A549 treated with Hydrocortisone at 1 μM for 4 hours (cell line): ENCODE measurements at places on chromosomes 7 and 10. TPM values are rescaled to one million over a fixed set of nuclear protein-coding genes. Genes with fewer than 3 reads are reported as not detected.

Gene ICA1
- 1.2 to 1.7 TPM (median 1.5 TPM) in 5 replicates for total RNA-seq

Gene GPER1
- total RNA-seq: 0.93 to 1.3 TPM (median 1.2 TPM) in 5 replicates

Gene TMEM176A
- total RNA-seq: not detected in 5 replicates

Gene RAMP3
- total RNA-seq: not detected in 5 replicates

Gene CHN2
- 0.07 to 0.56 TPM (median 0.14 TPM) in 5 replicates for total RNA-seq

Gene NEURL1
- total RNA-seq: 0.40 to 0.97 TPM (median 0.70 TPM) in 5 replicates

Gene ACBD7
- 0.97 to 1.4 TPM (median 1.1 TPM) in 5 replicates for total RNA-seq

Gene TRIM74
- 0.31 to 0.55 TPM (median 0.51 TPM) in 5 replicates for total RNA-seq

Gene SPDYE3
- not detected in 5 replicates for total RNA-seq

Gene BTRC
- 8.3 to 10.7 TPM (median 9.5 TPM) in 5 replicates for total RNA-seq

Gene ARHGEF35
- total RNA-seq: 0.37 to 0.68 TPM (median 0.39 TPM) in 5 replicates

Gene CTAGE8
- not detected in 5 replicates for total RNA-seq

Gene COL13A1
- total RNA-seq: 0.14 to 0.30 TPM (median 0.25 TPM) in 5 replicates

Gene AFAP1L2
- 17.9 to 27.3 TPM (median 23.5 TPM) in 5 replicates for total RNA-seq

Gene LRRN3
- 0.05 TPM in 1 of 5 replicates, not detected in the others for total RNA-seq

Gene MRLN
- total RNA-seq: not detected in 5 replicates

Gene OR2A42
- not detected in 5 replicates for total RNA-seq

Gene CALHM3
- total RNA-seq: 0.22 to 0.50 TPM (median 0.41 TPM) in 5 replicates

Gene CAV2
- total RNA-seq: 153 to 198 TPM (median 178 TPM) in 5 replicates

Gene AEBP1
- total RNA-seq: 0.02 to 0.13 TPM (median 0.07 TPM) in 4 of 5 replicates, not detected in the other

Gene TRIM73
- total RNA-seq: 1.2 to 2.1 TPM (median 1.8 TPM) in 5 replicates

Gene KLF14
- total RNA-seq: 0.03 to 0.07 TPM (median 0.05 TPM) in 4 of 5 replicates, not detected in the other

Gene HOXA10
- 5.4 to 7.8 TPM (median 6.3 TPM) in 5 replicates for total RNA-seq

Gene CDK5
- total RNA-seq: 29.7 to 32.8 TPM (median 32.5 TPM) in 5 replicates

Gene CYP17A1
- total RNA-seq: not detected in 5 replicates

Gene MCM7
- total RNA-seq: 224 to 240 TPM (median 235 TPM) in 5 replicates

Gene GNAT3
- total RNA-seq: not detected in 5 replicates

Gene TUBAL3
- 0.17 to 0.23 TPM (median 0.22 TPM) in 5 replicates for total RNA-seq

Gene FAM13C
- 0.14 to 0.22 TPM in 2 of 5 replicates, not detected in the others for total RNA-seq

Gene PPP1R17
- not detected in 5 replicates for total RNA-seq

Gene C10orf105
- not detected in 5 replicates for total RNA-seq

Gene SPDYE8
- total RNA-seq: not detected in 5 replicates

Gene ALOX5
- total RNA-seq: 0.20 to 0.62 TPM (median 0.30 TPM) in 5 replicates

Gene SLC18A3
- total RNA-seq: 0.03 TPM in 1 of 5 replicates, not detected in the others

Gene NSUN6
- total RNA-seq: 3.9 to 4.5 TPM (median 4.1 TPM) in 5 replicates

Gene ADAMTS14
- 0.12 to 0.24 TPM (median 0.16 TPM) in 5 replicates for total RNA-seq

Gene ANXA8
- total RNA-seq: 28.3 to 41.4 TPM (median 35.1 TPM) in 5 replicates

Gene RAB18
- 83.0 to 93.3 TPM (median 87.2 TPM) in 5 replicates for total RNA-seq

Gene CUTC
- total RNA-seq: 31.5 to 38.0 TPM (median 32.6 TPM) in 5 replicates
